ENCODE measurements at places on chromosomes 6 and 20.

DNA sequence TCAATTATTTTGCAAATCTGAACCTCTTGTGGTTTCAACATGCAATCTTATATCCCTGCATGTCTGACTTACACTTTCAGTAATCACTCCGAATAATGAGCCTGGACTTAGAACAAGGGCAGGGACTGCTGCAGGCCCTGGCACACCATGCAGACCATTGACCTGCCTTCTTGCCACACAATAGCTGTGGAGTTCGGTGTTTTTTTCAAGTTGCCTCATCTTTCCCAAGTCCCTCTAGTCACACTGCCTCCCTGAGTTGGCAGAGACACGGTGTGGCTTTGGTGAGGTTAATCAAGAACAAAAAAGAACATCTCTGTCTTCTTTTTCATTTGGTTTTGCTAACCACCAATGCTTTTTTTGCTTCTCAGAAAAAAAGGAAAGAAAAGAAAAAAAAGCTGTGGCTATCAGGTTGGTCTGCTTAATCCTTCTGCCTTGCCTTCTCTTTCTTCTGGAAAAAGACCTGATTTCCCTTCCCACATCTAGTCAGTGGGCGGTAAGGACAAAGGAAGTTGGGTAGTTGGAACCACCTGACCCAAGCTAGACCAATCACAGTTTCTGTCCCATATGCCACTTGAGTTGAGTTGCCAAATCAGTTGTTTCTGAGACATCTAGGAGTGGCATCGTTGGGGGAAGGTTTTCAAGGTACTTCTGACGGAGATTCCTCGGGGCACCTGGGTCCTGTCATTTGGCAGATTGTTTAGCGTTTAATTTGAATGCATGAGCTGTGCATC lies 55.9 kb upstream of the TASP1 start:
- no peak for DNase-seq

- no peak for DNase-seq
Measured at GRCh38 chr20:47508278-47508677, 6.6 kb downstream of the NCOA3 start.

- DNase-seq = no peak
Measured at GRCh38 chr6:106110164-106110826, 24.2 kb downstream of the PRDM1 start.

GRCh38 chr20:20612251-20612650 lies 100.2 kb downstream of the RALGAPA2 start:
- no peak for DNase-seq

GRCh38 chr6:1145768-1146218 lies 166.1 kb upstream of the FOXQ1 start:
- no peak for DNase-seq
